ENCODE measurements at places on chromosomes 5 and 9.

DNA sequence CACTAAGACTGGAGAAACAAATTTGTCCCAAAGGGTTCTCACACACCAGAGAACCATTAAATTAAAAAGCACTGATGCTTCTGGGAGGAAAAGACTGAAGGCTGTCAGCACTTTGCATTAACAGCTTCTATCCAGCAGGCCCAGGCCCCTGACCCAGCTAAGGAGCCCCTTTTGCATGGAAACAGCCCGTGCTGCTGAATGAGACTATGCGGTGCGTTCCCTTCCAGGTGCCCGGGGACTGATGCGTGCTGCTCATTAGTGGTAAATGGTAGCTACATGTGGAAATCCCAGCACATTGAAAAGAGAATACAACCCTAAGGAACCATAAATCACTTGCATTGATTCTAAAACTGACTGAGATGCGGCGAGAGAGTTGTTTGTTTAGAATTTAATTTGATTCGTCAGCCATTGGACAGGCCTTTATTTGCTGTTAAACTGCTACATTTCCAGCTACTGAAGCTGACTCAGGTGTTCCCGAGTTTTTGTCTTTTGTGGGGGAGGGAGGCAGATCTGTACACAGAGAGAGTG, 351.0 kb upstream of the SLC24A2 start:
- H3K36me3 ChIP-seq = no peaks in the 10 kb centered on the region
- H3K27ac ChIP-seq = no peak overlapping the region
- no peak for DNase-seq
- H3K27me3 ChIP-seq = peaks cover 6% of the 10 kb centered on the region

GRCh38 chr5:40258222-40258621, 421.5 kb upstream of the PTGER4 start:
- no peaks in the 10 kb centered on the region for H3K4me1 ChIP-seq
- no peak overlapping the region for H3K4me3 ChIP-seq
- no peak for DNase-seq

- no peak overlapping the region for H3K27ac ChIP-seq
- no peak overlapping the region for H3K4me3 ChIP-seq
- no peaks in the 10 kb centered on the region for H3K27me3 ChIP-seq
- H3K36me3 ChIP-seq = no peaks in the 10 kb centered on the region
- peaks cover 11% of the 10 kb centered on the region for H3K4me1 ChIP-seq
These were observed 66.0 kb upstream of the CAMK4 start for GRCh38 chr5:111158105-111158744.

GRCh38 chr5:23994581-23995370, 487.4 kb downstream of the PRDM9 start:
- H3K4me1 ChIP-seq = no peaks in the 10 kb centered on the region
- no peaks in the 10 kb centered on the region for H3K27me3 ChIP-seq
- no peak overlapping the region for H3K4me3 ChIP-seq
- no peaks in the 10 kb centered on the region for H3K36me3 ChIP-seq
- DNase-seq = no peak

DNA sequence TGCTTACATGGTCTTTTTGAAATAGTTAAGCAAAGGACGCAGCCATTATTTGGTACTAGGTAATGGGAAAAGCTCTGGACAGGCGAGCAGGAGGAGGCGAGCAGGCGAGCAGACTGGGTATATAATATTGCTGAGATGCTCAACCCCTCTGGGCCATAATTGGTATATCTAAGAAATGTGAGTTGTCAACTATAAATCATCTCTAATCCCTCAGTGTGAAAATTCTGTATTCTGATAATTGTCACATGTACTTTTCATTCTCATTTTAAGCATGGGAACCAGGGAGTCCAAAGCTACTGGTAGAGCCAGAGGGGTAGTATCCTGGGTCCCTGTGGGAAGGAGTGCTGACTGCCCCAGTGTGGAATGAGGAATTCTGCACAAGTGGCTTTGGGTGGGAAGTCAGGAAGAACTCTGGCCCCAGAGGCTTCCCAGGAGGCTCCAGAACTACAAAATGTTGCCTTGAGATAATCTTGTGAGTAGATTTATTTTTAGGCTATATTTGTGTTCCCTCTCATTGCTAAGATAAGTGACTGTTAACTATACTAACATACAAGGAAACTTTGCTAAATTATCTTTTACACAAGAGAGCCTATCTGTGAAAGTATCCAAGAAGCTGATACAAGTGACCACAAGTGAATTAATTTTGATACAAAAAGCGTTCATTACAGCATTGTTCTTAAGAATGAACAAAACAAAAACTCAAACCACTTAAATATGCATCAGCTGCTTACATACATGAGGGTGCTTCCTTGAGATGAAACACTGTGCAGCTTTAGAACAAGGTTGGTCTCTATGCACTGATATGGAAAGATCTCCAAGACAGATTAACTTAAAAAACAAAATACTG, 70.5 kb upstream of the TNFAIP8 start:
- 0 out of 2 replicates have a peak overlapping the region, but pooled peaks have one; percentile 6 for H3K27ac ChIP-seq
- H3K27me3 ChIP-seq = no peaks in the 10 kb centered on the region

GRCh38 chr5:2806176-2806575, 54.7 kb upstream of the IRX2 start:
- H3K27me3 ChIP-seq = no peaks in the 10 kb centered on the region
- H3K4me1 ChIP-seq = no peaks in the 10 kb centered on the region
- H3K27ac ChIP-seq = no peak overlapping the region
- no peak for DNase-seq

DNA sequence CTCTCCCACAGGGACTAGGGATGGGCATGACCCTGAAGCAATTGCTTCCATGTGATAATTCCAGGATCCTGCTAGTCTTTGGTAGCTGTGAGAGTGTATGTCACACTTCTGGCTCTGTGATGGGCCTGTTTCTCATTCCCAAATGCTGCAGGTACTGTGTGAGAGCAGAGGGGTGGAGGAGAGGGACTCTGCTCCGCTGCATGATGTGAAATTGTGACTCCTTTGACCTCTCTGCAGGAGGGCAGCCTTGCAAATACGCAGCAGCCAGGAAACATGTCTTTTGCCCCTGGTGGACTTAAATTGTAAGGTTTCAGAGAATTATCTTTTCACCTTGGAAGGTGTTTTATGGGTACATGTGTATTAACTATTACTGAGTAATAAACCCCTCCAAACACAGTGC, 61.6 kb downstream of the SFXN1 start:
- no peaks in the 10 kb centered on the region for H3K4me1 ChIP-seq
- DNase-seq = no peak
- H3K36me3 ChIP-seq = no peaks in the 10 kb centered on the region
- H3K27ac ChIP-seq = no peak overlapping the region

GRCh38 chr9:90090997-90091396, 486.2 kb downstream of the GADD45G start:
- H3K4me1 ChIP-seq = no peaks in the 10 kb centered on the region
- no peak overlapping the region for H3K4me3 ChIP-seq
- H3K27ac ChIP-seq = no peak overlapping the region
- no peak for DNase-seq

GRCh38 chr9:37972351-37972848, 68.5 kb upstream of the SLC25A51 start:
- peak; percentile 9 for DNase-seq
- H3K4me1 ChIP-seq = peaks cover 74% of the 10 kb centered on the region
- peak overlapping the region; percentile 72 for H3K27ac ChIP-seq
- H3K4me3 ChIP-seq = peak overlapping the region; percentile 14
- peaks cover 26% of the 10 kb centered on the region for H3K36me3 ChIP-seq
- H3K27me3 ChIP-seq = peaks cover 5% of the 10 kb centered on the region

GRCh38 chr9:112869041-112869529, 21.6 kb downstream of the SLC46A2 start:
- H3K36me3 ChIP-seq = peaks cover 42% of the 10 kb centered on the region
- no peak overlapping the region for H3K4me3 ChIP-seq
- no peak overlapping the region for H3K27ac ChIP-seq
- H3K4me1 ChIP-seq = peaks cover 26% of the 10 kb centered on the region
- no peaks in the 10 kb centered on the region for H3K27me3 ChIP-seq

DNA sequence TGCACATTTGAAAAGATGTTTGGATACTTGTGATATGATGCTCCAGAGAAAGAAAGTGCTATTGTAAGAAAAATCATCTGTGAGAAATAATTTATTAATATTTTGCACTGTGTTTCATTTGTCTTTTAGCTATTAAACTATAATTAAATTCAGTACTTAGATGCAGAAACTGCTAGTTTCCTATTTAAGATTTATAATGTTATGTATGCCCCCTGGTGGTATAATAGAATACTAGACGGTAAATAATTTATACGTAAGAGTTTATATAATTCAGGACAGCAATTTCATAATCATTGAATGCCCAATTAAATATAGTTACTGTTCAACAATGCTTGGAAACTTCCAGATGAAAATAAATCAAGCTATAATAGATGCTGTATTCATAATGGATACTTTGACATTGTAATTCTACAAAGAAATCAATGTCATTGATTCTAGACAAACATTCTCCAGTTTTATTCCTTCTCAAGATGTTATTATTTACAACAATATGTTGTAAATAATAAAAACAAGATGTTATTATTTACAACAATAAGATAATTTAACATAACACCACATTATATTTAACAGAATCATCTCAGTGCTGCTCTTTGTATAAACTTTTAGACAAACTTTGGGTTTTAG, 101.0 kb downstream of the TMEM232 start:
- no peak overlapping the region for H3K4me3 ChIP-seq
- peaks cover 10% of the 10 kb centered on the region for H3K4me1 ChIP-seq
- H3K27me3 ChIP-seq = no peaks in the 10 kb centered on the region
- H3K27ac ChIP-seq = no peak overlapping the region
- H3K36me3 ChIP-seq = no peaks in the 10 kb centered on the region

DNA sequence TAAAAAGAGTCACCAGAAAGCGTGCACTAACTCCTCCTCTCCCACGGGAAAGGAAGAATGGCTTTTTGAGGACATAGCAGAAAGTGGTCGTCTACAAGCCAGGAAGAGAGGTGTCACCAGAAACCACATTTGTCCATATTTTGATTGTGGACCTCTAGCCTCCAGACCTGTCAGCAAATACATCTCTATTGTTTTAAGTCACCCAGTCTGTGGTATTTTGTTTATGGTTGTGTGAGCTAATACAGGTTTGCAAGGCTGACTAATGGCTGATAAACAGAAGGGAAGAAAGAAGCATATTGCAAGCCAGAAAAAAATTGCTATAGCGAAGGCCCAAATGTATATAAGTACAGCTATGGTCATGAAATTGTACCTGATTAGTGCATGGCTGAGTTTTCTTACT, 21.4 kb downstream of the WDR70 start:
- H3K36me3 ChIP-seq = peaks cover 16% of the 10 kb centered on the region
- no peak overlapping the region for H3K4me3 ChIP-seq
- DNase-seq = no peak
- no peaks in the 10 kb centered on the region for H3K27me3 ChIP-seq
- H3K27ac ChIP-seq = no peak overlapping the region
- peaks cover 8% of the 10 kb centered on the region for H3K4me1 ChIP-seq

DNA sequence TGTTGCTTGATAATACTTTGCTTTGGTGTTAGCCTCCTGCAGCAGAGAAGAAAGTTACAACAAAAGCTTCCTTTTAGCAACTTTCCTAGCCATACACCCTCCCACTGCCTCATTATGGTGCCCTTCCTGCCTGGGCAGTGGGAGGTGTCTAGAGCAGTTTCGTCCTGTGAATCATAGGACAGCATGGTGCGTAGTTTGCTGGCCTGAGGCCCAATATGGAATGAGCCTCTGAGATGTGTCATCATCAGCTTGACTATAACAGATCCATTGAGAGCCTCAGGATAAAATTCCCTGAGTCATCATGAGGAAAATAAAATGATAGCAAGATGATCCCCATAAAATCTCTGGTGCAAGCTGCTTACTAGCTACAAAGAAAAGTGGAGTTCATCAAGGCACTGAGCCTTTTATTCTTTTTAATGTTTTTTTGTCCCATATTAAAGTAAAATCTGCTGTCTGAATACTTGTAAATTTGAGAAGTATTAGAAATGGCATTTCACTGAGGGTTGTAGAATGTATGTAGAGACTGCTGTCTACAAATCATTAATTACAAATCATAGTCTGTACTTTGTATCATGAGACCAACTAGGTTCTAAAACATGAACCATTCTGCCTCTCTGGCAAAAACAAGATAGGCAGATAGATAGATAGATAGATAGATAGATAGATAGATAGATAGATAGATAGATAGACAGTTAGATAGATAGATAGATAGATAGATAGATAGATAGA, 303.0 kb upstream of the PDE4D start:
- peaks cover 10% of the 10 kb centered on the region for H3K4me1 ChIP-seq
- no peak overlapping the region for H3K27ac ChIP-seq
- no peak overlapping the region for H3K4me3 ChIP-seq
- peak; percentile 84 for DNase-seq
- peaks cover 2% of the 10 kb centered on the region for H3K27me3 ChIP-seq
- no peaks in the 10 kb centered on the region for H3K36me3 ChIP-seq

GRCh38 chr9:35914301-35914807, 5.1 kb downstream of the SPAAR start:
- no peak overlapping the region for H3K27ac ChIP-seq
- peaks cover 2% of the 10 kb centered on the region for H3K27me3 ChIP-seq
- no peaks in the 10 kb centered on the region for H3K36me3 ChIP-seq
- no peak overlapping the region for H3K4me3 ChIP-seq

- no peaks in the 10 kb centered on the region for H3K27me3 ChIP-seq
- no peak overlapping the region for H3K4me3 ChIP-seq
- H3K36me3 ChIP-seq = peaks cover 11% of the 10 kb centered on the region
- no peak for DNase-seq
- peak overlapping the region; percentile 9 for H3K27ac ChIP-seq
- H3K4me1 ChIP-seq = peaks cover 19% of the 10 kb centered on the region
These were observed 111.5 kb downstream of the KDM4C start for GRCh38 chr9:6869081-6869948.

DNA sequence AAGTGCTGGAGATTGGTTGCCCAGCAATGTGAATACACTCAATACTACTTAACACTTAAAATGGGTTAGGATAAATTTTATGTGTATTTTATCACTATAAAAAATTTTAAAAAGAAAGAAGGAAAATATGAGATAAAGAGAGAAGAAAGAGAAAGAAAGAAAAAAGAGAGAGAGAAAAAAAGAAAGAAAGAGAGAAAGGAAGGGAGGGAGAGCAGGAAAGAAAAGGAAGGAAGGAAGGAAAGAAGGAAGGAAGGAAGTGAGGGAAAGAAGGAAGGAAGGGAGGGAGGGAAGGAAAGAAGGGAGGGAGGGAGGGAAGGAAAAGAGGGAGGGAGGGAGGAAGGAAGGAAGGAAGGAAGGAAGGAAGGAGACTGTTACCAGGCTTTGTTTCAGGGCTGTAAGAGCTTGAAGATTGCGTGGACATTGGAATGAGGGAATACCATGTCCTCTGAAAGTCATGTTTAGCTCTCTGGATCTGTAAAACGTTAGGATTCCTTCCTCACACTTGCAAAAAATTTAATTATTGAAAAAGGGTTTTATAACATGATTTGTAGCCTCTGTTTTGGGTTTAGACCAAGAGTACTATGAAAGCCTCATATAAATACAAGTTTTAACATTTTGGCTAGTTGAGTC, 152.3 kb upstream of the DAP start:
- H3K27me3 ChIP-seq = no peaks in the 10 kb centered on the region

All from HFFc6 (cell line).